ENCODE measurements at places on chromosomes 7 and 10.

DNA sequence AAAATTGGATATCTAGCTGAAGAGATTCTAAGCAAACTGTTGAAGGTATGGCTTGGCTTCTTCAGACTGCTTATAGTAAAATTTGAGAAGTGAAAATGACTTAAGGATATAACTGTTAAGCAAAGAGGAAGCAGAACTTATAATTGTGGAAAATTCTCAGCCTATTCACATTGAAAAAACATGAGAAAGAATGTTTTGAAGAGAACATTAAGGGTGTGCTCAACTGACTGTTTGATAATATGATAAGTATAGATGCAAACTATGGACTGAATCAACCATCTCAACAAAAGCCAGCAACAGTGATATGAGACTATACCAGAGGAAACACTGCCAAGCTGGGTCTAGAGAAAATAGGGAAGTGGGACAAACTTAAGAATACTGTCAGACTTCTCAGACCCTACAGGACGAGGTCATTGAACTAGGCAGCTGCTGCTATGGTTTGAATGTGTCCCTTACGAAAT, 133.1 kb upstream of the PPP1R3A start:
- DNase-seq: no peak

DNA sequence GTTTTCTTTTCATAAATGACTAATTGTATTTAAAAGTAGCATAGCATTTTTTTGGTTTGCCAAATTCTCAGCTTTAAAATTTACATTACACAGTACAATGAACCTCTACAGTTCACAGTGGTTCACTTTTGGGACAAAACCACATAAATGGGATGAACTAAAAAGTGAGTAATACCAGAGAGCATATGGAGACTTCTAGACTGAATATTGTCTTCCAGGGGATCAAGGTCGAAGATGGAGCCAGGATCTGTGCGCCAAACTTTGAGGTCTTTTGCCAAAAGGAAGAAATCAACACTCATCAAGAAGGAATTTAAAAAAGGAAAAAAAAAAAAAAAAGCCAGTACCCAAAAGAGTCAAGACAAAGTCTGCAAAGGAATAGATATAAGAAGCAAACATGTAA, 87.5 kb downstream of the NEBL start:
- no peak for DNase-seq

GRCh38 chr10:130998642-130999041, 312.9 kb downstream of the TCERG1L start:
- DNase-seq: no peak

DNA sequence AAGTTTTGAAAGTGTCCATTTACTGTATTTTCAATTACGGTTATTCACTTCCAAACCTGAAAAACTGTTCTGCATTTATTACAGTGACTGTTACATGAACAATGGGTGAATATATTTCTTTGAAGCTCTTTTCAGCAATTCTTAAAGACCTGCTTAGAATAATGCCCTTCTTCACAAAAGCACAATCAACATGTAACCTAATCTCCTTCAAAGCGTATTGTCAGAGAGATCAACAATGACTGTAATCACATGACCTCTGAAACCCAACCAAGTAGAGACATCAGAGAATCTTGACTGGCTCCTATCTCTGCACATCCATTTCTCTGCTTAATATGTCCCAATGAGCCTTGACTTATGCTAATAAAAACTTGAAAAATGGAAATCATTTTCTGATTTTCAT, 126.7 kb downstream of the NRCAM start:
- DNase-seq: no peak

- no peak for DNase-seq
Observed at GRCh38 chr7:78792006-78792405, 661.5 kb downstream of the MAGI2 start.
